ENCODE measurements at places on chromosomes 11 and 22.

DNA sequence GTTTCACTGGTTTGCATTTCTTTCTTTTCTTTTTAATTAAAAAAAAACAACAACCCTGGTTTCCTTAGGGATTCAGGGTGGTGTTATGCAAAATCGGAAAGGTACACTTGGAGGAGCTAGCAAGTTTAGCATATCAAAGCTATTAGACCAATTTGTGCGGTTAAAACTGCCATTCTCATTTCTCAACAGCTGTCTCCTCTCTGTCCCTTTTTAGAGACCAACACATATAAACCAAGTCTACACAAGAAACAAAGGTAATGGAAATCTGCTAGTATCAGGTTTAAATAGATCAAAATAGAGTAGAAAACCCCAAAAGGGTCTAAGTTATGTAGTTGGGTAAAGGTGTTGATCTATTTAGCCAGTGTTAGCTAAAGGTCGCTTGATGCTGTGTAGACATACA lies 1.7 kb upstream of the SESN3 start:
- peak; percentile 35 for DNase-seq

DNA sequence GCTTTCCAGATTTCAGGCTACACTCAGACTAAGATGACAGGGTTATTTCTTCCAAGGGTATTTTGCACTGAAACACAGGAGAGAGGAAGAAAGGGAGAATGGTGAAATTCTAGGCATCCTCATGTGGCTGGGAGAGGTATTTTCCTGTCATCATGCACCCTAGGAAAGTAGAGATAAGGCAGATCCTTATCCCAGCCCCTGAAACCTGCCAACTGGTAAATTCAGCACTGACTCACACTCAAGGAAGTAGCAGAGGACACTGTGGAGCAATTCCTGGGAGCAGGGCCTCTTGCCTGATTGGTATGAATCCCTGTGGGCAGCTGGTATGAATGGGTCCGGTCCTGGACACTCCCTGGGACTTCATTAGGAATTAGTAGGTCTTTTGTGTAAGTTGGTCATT lies 37.6 kb upstream of the SLC5A1 start:
- no peak for DNase-seq

DNA sequence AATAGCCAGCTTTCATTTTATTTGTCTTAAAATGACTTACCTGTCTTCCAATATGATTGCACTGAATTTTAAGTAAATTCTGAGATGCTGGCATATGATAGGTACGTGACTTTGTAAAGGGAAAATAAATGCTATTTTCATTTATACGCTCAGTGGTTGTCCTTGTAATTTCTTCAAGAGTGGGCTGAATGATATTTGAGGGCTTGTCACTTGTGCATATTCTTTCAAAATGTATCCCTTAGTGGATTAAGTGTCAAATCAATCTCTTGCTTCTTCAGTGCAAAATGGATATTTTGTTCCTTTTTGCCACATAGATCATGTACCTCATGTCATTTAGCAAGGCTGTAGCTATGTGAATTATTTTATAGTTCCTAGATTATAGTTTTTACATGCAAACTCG lies 56.9 kb downstream of the GAS2 start:
- no peak for DNase-seq

DNA sequence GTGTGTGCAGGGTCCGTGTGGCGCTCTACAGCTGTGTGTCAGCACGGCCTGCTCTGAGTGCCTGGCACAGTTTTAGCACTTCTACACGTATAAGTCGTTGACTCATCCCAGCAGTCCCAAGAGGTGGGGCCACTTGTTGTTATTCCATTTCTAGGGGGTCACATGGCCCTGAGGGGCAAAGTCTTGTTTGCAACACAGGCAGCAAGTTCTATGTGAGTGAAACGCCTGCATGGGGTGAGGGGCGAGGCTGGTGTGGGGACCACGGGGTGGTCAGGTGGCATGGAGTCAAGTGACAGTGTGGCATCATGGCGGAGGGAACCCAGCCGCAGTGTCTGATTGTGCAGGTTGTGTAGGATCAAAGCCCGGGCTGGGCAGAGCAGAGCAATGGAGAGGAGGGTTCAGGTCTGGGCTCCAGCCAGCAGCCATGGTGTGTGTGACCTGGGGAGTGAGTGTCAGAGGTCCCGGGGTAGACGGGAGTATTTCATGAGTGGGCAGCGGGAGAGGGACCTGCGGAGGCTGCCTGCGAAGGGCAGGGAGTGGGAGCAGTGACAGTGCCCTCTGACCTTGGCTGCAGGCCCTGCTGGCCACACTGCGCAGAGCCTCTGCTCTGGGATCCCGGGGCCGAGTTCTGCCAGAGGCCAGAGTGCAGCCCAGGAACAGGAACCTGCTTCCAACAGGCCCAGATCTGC lies 27.9 kb downstream of the SHANK3 start:
- DNase-seq: no peak

- DNase-seq: no peak
These were observed 37.6 kb downstream of the PITPNB start for GRCh38 chr22:27881421-27881820.

GRCh38 chr11:2166091-2166851 lies 5.3 kb upstream of the INS start:
- DNase-seq: peak; percentile 59

DNA sequence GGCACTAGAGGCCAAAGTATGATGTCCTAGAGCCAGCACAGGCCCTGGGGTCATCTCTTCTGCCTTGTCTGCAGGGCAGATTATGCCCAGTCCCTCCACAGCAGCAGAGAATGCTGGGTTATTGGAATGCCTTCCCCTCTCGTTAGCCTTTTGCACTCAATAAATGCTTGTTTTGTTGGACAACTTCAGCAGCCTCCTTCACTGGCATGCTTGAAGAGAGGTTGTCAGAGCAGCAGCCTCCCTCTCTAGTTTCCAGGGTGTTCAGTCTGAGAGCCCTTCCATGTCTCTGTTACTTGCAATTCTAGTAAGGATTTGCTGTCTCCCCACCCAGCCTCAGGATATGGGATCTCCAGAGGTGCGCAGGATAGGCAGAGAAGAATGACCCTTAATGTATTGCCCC lies 82.9 kb downstream of the PKNOX2 start:
- DNase-seq: no peak

GRCh38 chr11:75422248-75423231 lies 10.5 kb downstream of the KLHL35 start:
- no peak for DNase-seq

DNA sequence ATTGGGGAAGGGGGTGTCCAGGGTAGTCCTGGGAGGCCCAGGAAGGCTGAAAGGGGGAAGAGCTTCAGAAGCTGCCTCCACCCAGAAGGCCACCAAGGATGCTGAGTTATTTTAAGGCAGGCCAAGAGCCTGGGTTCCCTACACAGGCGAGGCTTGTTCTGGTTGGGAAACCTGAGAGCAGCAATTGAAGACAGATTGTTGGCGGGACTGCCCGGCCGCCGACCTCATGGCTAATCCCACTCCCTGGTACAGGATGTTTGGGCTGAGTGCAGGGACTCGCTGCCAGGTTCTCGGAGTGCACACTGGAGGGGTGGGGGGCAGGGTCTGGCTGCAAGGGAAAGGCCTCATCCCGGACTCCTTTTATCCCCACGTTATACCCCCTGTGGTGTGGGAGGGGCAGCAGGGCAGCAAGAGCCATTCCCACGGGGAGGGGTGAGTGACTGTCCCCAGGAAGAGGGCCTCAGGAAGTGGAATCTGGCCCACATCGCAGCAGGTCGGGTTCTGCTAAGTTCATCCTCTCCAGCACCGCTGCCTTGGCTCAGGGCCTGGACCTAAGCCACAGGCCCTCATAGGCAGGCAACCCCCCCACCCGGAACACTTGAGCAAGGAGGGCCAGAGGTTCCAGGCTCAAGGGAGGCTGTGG lies 43.6 kb upstream of the PRR5 start:
- no peak for DNase-seq

- no peak for DNase-seq
These were observed 15.7 kb downstream of the TESMIN start for GRCh38 chr11:68735646-68736045.

DNA sequence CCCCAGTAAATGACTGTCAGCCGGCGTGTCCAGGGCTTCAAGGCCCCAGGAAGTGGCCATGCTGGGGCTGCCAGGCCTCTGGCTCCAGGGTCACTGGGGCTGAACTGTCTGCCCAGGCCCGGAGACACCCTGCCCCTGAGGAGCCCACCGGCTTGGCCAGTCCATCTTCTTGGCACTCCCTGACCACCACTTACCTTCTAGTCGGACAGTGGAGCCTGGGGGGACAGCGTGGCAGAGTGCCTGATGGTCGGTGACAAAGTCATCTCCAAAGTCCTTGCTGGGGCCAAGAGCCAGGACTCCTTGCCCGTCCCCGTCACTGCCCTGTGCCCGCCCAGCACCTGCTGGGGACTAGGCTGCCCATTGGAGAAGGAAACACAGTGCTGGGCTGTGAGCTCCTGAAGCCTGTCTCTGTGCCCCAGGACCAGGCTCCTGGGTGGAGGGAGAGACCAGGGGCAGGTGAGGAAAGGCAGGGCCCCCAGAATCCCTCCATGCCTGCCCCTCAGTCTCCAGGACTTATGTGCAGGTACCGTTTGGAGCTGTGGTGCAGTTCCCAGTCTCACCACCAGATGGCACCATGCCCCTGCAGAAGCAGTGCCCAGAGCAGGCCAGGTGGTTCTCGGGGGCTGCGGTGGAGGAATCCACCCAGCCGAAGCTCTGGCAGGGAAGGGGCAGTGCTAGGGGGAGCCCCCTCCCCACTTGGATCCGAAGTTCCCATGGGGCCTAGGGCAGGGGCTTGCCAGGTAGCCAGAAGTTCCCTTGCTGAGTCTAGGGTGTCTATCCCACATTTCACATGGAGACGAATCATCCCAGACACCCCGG lies 6.0 kb upstream of the CCDC188 start:
- peak; percentile 81 for DNase-seq

GRCh38 chr11:48169717-48170116 lies 46.9 kb upstream of the OR4B1 start:
- DNase-seq: no peak

- no peak for DNase-seq
These were observed 106.2 kb downstream of the ABTB2 start for GRCh38 chr11:34251589-34251980.

GRCh38 chr11:73632996-73633395 lies 13.4 kb upstream of the PLEKHB1 start:
- DNase-seq: no peak

DNA sequence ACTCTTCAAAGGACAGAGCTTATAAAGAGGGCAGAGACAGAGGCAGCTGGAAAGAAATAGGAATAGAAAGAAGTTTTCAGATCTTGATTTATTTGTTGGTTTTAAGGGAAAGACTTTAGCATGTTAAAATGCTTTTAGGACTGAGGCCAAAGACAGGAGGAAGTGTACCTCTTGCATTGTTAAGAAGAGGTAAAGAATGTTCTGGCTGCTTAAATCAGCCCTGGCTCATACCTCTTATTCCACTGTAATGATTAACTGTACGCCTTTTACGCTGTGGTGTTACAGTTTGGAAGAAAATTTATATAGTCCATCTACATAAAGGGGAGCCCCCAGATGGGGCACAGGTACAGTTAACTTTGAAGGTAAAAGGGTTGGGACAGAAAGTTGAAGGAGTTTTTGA lies 10.1 kb upstream of the MPZL2 start:
- no peak for DNase-seq

GRCh38 chr22:17266251-17266971 lies 47.2 kb upstream of the ADA2 start:
- DNase-seq: no peak

- no peak for DNase-seq
These were observed 4.9 kb downstream of the KCNQ1 start for GRCh38 chr11:2449548-2450320.

DNA sequence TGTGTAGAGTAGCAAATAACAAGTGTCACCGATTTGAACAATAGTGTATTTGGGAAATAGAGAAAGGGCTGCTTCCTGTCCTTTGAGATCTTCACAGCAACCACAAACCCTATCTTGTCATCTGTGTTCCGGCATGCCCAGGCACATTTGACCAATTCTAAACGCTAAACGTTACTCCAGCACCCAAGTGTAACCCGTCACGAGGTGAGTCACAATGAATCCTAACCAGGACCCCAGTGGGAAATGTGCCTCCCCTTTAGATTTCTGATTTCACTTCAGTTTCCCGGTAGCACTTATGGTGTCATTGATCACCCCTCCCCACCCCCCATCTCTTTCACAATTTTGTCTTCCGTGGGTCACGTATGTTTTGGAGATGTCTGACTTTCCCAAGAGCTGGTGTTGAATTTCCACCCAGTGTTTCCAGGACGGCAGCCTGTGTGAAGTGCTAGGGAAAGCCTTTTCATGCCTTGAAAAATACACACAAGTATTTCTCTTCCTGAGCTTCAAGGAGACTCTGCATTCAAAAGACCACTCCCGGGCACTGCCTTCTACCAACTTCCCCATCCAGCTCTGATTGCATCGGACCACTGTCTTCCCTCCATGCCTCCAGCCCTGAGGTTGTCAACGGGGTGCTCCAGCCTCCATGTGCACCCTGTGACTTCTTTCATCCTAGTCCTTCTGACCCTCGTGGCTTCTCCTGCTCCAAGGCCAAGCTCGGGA lies 10.5 kb upstream of the C11orf24 start:
- no peak for DNase-seq

DNA sequence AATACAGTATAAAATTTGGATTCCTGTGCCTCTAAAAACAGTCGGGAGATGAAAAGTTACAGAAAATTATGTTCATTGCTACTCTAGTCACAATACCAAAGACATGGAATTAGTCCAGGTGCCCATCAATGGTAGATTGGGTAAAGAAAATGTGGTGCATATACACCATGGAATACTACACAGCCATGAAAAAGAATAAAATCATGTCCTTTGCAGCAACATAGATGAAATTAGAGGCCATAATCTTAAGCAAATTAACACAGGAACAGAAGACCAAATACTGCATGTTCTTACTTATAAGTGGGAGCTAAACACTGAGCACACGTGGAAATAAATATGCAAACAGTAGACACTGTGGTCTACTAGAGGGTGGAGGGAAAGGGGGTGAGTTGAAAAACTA lies 67.6 kb downstream of the HSD17B12 start:
- no peak for DNase-seq

GRCh38 chr11:114848027-114848426 lies 169.7 kb downstream of the NXPE2 start:
- DNase-seq: no peak
